ENCODE measurements at places on chromosomes 5 and 9. TPM values are rescaled to one million over a fixed set of nuclear protein-coding genes. Genes with fewer than 3 reads are reported as not detected.

TMEFF1 gene
- total RNA-seq: 0.99 TPM

STPG3 gene
- not detected for total RNA-seq

OLFML2A gene
- total RNA-seq: 37.5 TPM

RACK1 gene
- 2,458 TPM for total RNA-seq

LCN2 gene
- total RNA-seq: 24.7 TPM

CTXN3 gene
- not detected for total RNA-seq

LEAP2 gene
- total RNA-seq: 0.49 TPM

SLC25A2 gene
- total RNA-seq: not detected

PTPN3 gene
- total RNA-seq: 15.9 TPM

SLC6A19 gene
- not detected for total RNA-seq

MYOT gene
- total RNA-seq: not detected

RASGRF2 gene
- 1.3 TPM for total RNA-seq

UBQLN1 gene
- total RNA-seq: 72.9 TPM

IL5 gene
- not detected for total RNA-seq

PHF24 gene
- total RNA-seq: under 0.01 TPM

SERINC5 gene
- 26.3 TPM for total RNA-seq

GLRA1 gene
- total RNA-seq: not detected

GDA gene
- total RNA-seq: 0.33 TPM

PTGS1 gene
- 4.2 TPM for total RNA-seq

GRAMD2B gene
- total RNA-seq: 24.9 TPM

LMX1B gene
- not detected for total RNA-seq

TAF11L2 gene
- total RNA-seq: not detected

PCDHGB6 gene
- total RNA-seq: 1.1 TPM
